ENCODE measurements at places on chromosomes 7 and 10.
A peak's percentile ranks its signal among the peaks of the same experiment; 100 is the strongest.

GRCh38 chr10:118816471-118817168 lies 61.9 kb upstream of the CACUL1 start:
- DNase-seq = no peak

DNA sequence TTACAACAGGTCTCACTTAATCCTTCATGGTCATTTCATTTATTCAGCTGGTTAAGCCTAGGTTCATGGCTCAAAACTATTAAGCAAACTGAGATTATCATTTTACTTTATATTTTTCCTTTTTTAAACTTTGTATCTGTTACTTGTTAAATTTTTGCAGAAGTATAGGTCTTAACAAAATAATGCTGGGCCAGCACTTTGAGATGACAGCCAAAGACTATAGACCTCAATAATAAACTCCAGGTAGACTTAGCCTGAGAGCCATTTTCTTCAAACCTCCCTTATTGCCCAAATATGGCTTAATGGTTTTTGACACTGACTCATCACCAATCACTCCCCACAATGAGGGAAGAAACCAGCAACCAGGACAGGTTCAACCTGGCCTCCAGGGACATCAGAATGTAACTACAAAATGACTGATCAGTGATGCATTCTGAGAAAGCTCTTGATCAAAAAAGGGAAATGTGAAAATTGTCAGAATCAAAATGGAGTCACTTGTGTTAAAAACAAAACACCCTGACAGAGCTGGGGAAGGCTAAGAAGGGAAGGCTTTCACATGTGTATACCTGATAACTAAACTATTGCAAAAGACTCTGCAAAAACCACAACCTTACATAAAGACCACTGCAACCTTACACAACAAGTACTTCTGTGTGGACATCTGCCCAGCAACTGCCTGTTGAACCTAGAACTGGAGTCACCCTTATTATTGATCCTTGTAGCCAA lies 2.1 kb upstream of the CCDC126 start:
- DNase-seq = no peak

- peak; percentile 94 for DNase-seq
Observed at GRCh38 chr10:110993024-110993693, 73.8 kb downstream of the SHOC2 start.

DNA sequence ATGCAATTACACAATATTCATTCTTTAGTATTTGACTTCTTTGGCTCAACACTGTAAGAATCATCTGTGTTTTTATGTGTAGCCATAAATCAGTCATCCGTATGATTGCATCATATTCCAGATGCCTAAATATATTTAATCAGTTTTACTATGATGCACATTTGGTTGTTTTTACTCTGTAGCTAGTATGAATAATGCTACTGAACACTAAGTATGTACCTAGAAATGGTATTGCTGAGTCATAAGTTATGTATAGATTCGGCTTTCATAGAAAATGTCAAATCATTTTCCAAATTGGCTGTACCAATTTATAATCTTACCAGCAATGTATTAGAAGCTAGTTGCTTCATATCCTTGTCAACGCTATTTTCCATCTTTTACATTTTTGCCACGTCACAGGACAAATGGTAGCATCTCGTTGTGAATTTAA lies 197.3 kb upstream of the PLXNA4 start:
- DNase-seq = peak; percentile 42

- DNase-seq = no peak
Observed at GRCh38 chr7:27362026-27362425, 119.4 kb downstream of the EVX1 start.

- peak; percentile 78 for DNase-seq
Observed at GRCh38 chr7:75854233-75854632, 24.6 kb upstream of the RHBDD2 start.

DNA sequence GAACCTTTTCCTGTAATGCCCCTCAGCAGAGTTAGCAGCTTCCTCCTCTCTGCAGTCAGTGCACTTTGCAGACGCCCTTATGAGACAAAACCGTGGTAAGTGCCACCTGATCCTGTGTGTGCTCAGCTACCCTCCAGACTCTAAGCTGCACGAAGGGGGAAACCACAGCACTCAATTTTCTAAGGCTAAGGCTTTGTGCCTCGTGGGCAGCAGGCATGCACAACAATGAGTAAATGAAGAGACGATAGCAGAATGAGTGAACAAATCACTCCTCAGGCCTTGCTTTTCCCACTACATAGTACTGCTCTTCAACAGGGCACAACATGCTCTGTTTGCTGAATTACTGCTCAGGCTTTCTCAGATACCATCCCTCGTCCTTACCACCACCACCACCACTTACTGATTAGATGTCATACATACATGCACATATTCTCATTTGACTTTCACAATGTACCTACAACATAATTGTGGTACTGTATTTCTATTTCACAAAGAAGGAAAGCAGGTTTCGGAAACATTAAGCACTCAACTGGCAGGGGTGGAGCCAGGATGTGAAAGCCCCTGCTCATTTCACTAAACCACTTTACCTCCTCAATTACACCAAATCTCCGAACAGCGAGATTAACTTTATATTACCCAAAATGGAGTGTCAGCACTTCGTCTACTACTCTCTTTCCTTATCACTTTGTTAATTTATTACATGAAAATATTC lies 85.4 kb downstream of the ICA1 start:
- no peak for DNase-seq

- DNase-seq = peak; percentile 22
Observed at GRCh38 chr10:7410301-7410861, 453 bp downstream of the SFMBT2 start.

GRCh38 chr10:110992006-110992800 lies 72.8 kb downstream of the SHOC2 start:
- no peak for DNase-seq

Measured in fibroblast of lung (primary cell).